H9 (cell line): ENCODE measurements at places on chromosomes 3 and 15. TPM values are rescaled to one million over a fixed set of nuclear protein-coding genes. Genes with fewer than 3 reads are reported as not detected.

DNA sequence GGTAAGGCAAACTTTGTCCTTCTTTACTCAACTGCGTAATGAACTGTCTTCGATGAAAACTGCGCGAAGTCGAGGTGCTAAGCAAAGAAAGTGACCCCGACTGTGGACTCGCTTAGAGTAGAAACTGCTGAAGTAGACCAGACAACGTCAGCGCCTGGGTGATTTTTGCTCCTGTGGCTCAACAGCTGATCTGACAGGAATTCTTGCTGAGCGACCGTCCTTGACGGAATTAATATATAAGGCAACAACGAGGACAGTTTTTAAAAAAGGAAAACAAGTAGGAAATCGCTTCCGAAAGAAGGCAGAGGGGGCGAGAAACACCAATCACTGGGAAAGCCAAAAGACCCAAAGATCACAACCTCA, 541 bp downstream of the RPS27L start:
- no peaks in the 10 kb centered on the region for H3K4me1 ChIP-seq
- peak overlapping the region; percentile 26 for H3K27ac ChIP-seq
- H3K36me3 ChIP-seq, result peaks cover 26% of the 10 kb centered on the region
- DNase-seq, result no peak

DNA sequence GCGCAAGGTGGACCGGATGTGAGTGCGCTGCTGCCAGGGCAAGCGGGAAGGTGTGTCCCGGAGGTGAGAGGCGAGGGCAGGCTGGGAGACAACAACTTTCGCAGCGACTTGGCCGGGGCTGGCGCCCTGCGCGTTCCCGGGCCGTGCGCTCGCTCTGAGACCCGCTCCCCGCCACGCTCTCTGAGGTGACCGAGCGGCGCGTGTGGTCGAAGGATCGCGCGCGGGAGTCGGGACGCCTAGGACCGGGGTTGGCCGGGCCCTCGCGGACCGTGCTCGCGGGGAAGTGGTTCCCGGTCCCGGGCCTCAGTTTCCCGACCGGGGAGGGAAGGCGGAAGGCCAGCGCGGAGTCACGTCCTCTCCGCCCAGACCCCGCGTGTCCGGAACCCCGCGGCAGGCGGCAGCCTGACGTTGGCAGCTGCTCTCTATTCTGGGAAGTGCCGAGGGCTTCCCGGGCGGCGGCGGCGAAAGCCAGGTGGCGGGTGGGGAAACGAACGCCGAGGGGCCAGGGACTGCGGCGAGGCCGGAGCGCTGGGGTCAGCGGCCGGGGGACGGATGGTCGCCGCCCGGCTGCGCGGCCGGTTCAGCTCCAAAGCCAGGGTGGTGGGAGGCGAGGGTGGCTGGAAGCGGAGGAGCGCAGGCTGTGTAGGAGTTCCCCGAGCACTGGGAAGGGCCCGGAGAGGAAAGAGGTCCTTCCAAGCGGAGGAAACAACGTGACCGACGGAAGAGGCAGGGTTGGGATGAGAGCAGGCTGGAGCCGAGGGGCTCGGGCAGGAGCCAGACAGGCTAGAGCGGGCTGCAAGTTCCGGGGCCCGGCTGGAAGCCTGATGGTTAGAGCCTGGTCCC, 1.0 kb upstream of the IGF2BP2 start:
- H3K4me3 ChIP-seq, result peak overlapping the region; percentile 95
- H3K4me1 ChIP-seq, result peaks cover 4% of the 10 kb centered on the region; the same call in 1 of the 2 replicates
- peaks cover 48% of the 10 kb centered on the region for H3K36me3 ChIP-seq
- H3K27ac ChIP-seq, result no peak overlapping the region
- DNase-seq, result peak; percentile 75
- H3K27me3 ChIP-seq, result no peaks in the 10 kb centered on the region

Gene PIERCE2
- 0.44 TPM in 1 of 2 replicates, not detected in the other for total RNA-seq

DNA sequence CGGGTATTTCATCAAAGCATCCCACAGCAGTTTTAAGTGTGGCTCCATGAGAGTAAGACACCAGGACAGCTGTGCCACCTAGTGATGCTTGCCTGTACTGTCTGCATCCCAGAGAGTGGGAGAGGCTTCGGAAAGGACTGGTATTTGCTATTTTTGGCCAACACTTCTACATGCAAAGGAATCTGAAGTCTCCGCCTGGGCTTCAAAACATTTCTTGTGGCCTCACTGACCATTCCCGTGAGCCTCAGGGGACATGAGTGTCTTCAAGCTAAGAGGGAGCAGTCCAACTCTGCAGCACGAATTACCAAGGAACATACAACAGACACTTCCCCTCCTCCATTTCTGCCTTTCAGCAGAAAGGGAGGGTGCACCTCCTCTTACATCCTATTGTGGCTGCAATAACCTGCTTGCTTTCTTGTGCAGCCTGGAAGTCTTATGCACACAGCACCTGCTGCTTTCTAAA, 177.5 kb downstream of the RORA start:
- H3K4me1 ChIP-seq, result peaks cover 4% of the 10 kb centered on the region; the same call in 1 of the 2 replicates
- DNase-seq, result peak; percentile 52
- no peak overlapping the region for H3K27ac ChIP-seq
- H3K27me3 ChIP-seq, result no peaks in the 10 kb centered on the region

GRCh38 chr15:85673326-85673725, 121.4 kb downstream of the KLHL25 start:
- H3K36me3 ChIP-seq, result peaks cover 3% of the 10 kb centered on the region; the same call in 2 of the 3 replicates
- H3K4me3 ChIP-seq, result no peak overlapping the region
- no peaks in the 10 kb centered on the region for H3K27me3 ChIP-seq

Gene PLSCR5
- not detected in 2 replicates for total RNA-seq

DNA sequence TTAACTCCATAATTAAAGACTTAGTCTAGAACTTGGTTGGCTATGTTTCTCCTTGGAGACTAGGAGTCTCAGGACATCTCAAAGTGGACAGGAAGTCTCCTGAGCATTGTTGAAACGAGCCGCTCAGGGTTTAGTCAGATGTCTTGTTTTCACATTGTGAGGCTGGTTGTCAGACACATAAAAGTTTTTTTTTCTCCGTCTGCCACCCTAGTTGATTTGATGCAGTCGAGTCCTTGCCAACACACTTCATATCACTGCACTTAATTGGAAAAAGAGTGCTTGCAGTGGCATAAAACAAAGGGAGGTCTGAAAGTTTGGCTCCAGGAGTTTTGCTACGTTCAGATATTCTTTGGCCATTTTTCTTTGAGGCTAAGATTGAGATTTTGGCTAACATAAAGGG, 92.9 kb downstream of the USP13 start:
- no peaks in the 10 kb centered on the region for H3K27me3 ChIP-seq
- H3K4me1 ChIP-seq, result no peaks in the 10 kb centered on the region; the same call in 1 of the 2 replicates
- peaks cover 17% of the 10 kb centered on the region for H3K36me3 ChIP-seq
- no peak overlapping the region for H3K27ac ChIP-seq
- no peak overlapping the region for H3K4me3 ChIP-seq

Gene CCDC32
- 8.9 and 11.1 TPM in 2 replicates for total RNA-seq

GRCh38 chr3:134624537-134625287, 26.1 kb downstream of the KY start:
- H3K27me3 ChIP-seq, result no peaks in the 10 kb centered on the region
- no peaks in the 10 kb centered on the region for H3K36me3 ChIP-seq
- DNase-seq, result peak; percentile 6
- no peak overlapping the region for H3K27ac ChIP-seq

Gene OPA1
- total RNA-seq, result 74.1 and 75.4 TPM in 2 replicates
